ENCODE measurements at places on chromosomes 11 and 22. TPM values are rescaled to one million over a fixed set of nuclear protein-coding genes. Genes with fewer than 3 reads are reported as not detected.

Gene KCTD14
- polyA plus RNA-seq: 1.4 TPM

Gene MARK2
- polyA plus RNA-seq: 34.4 TPM

Gene MUC15
- not detected for polyA plus RNA-seq

Gene MTA2
- 30.3 TPM for polyA plus RNA-seq

DNA sequence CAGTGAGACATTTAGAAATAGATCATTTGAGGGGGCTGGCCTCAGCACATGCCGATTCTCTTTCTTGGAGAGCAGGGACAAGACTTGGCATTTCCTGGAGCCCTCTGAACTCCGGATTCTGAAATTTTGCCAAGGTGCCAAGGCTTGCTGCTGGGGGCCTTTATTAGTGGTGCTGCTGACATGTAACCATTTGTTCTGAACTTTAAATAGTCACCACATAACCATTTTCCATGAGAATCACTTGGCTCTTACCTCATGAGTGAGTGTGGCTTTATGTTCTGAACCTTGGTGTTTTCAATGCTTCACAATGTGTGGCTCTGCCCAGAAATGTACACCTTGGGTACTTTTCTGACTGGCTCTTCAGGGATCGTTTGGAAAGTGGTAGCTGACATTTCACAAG is 33.3 kb downstream of the SYT13 start:
- DNase-seq: no peak

DNA sequence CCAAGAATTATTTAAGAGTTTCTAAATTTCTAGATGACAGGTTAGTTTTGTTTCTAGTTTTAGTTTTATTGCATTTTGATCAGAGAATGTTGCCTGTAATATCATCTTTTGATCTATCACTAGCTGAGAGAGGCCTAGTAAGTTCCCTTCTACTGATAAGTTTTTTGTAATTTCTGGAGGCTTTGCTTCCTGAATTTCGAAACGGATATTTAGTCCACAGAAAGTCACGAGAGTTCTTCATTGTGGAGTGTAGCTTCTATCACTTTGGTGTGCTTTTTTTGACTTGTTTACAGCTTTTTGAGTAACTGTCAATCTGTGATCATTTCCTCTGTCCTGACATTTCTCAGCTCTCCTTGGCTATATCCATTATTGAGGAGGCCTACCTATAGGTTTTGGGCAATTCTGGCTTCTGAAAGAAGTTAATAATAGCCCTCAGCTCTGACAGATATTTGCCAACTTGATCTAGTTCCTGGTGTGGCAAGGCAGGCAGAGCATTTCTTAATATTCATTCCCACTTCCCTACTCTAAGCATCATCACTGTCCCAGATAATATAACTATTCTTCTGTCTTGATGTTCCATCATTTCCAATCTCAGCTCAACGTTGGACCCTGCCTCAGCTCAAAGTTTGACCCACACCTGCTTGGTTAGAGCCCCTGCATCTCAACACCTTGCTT is 171.3 kb downstream of the BLID start:
- no peak for DNase-seq

DNA sequence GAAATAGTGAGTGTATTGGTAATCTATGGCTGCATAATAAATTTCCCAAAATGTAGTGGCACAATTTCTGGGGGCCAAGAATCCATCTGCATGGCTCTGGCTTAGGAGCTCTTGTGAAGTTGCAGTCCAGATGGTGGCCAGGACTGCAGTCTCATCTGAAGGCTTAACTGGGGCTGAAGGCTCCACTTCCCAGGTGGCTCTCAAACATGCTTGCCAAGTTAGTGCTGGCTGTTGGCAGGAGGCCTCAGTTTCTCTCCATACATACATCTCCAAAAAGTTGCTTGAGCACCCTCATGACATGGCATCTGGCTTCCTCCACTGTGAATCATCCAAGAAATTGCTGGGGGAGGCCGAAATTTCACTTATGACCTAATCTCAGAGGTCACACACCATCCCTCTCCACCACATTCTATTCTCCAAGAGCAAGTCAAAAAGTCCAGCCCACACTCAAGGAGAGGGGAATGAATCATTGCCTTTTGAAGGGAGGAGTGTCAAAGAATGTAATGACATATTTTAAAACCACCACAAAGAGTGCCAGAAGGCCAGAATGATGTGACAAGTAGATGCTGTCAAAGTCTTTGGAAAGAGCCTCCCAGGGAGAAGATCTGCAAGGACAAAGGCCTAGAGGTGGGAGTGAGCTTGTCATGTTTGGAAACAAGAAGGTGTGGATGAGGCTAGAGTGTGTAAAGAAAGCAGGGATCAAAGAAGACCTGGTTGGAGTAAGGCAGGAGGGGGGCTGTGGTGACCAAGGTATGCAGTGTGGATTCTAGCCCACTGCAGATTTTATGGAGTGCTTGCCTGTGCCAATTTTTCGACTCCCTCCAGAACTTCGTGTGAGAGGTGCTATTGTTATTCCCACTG is 566.2 kb downstream of the MIAT start:
- no peak for DNase-seq

GRCh38 chr11:75592715-75593114 is 30.7 kb downstream of the SERPINH1 start:
- DNase-seq: no peak

- DNase-seq: peak; percentile 33
These were observed 563 bp downstream of the MDK start for GRCh38 chr11:46381819-46382645.

All from CD4-positive, CD25-positive, alpha-beta regulatory T cell (primary cell).